Activated CD4-positive, alpha-beta memory T cell treated with anti-CD3 and anti-CD28 coated beads for 36 hours (primary cell): ENCODE measurements at places on chromosomes 5 and 9. TPM values are rescaled to one million over a fixed set of nuclear protein-coding genes. Genes with fewer than 3 reads are reported as not detected.

Gene SLC6A3
- total RNA-seq, result not detected

Gene SREK1IP1
- total RNA-seq, result 24.3 TPM

Gene SPIN1
- 20.8 TPM for total RNA-seq

Gene NR6A1
- total RNA-seq, result 0.61 TPM

Gene TMOD1
- total RNA-seq, result 1.7 TPM

Gene GRIA1
- total RNA-seq, result not detected

Gene TXNDC8
- not detected for total RNA-seq

Gene ENTREP1
- not detected for total RNA-seq

Gene ZSWIM6
- 5.7 TPM for total RNA-seq

Gene PKD2L2
- total RNA-seq, result not detected

Gene FBXL17
- total RNA-seq, result 6.7 TPM

Gene ROPN1L
- not detected for total RNA-seq

Gene DCAF12
- total RNA-seq, result 32.5 TPM

Gene CDH10
- not detected for total RNA-seq

Gene GPR150
- total RNA-seq, result 0.50 TPM

Gene TMC1
- not detected for total RNA-seq

Gene SPAG8
- total RNA-seq, result 1.4 TPM

Gene CORO2A
- 9.8 TPM for total RNA-seq

Gene TTC33
- total RNA-seq, result 30.2 TPM

Gene BTNL8
- not detected for total RNA-seq

Gene OTULINL
- 12.3 TPM for total RNA-seq

Gene C6
- total RNA-seq, result not detected

Gene IFNK
- total RNA-seq, result not detected

Gene IFNA16
- total RNA-seq, result not detected

Gene TAF11L10
- not detected for total RNA-seq

Gene EIF4E1B
- total RNA-seq, result not detected

Gene SLC6A18
- total RNA-seq, result not detected

Gene INVS
- 12.1 TPM for total RNA-seq

Gene TEX48
- 0.57 TPM for total RNA-seq

Gene CCDC187
- total RNA-seq, result not detected

Gene KLHL3
- total RNA-seq, result 3.4 TPM

Gene IFNA13
- total RNA-seq, result not detected

Gene CTSV
- total RNA-seq, result 1.4 TPM

Gene C9orf152
- not detected for total RNA-seq

Gene FBP1
- total RNA-seq, result 0.62 TPM

Gene MFAP3
- 10.0 TPM for total RNA-seq

Gene GRAMD2B
- 10.4 TPM for total RNA-seq

Gene IFNB1
- 1.7 TPM for total RNA-seq
